ENCODE measurements at places on chromosomes 7 and 10.
A peak's percentile ranks its signal among the peaks of the same experiment; 100 is the strongest.

- DNase-seq, result peak; percentile 51
Measured at GRCh38 chr7:98870121-98870651, 372 bp upstream of the TMEM130 start.

GRCh38 chr7:42476255-42476654, 239.2 kb upstream of the GLI3 start:
- no peak for DNase-seq

DNA sequence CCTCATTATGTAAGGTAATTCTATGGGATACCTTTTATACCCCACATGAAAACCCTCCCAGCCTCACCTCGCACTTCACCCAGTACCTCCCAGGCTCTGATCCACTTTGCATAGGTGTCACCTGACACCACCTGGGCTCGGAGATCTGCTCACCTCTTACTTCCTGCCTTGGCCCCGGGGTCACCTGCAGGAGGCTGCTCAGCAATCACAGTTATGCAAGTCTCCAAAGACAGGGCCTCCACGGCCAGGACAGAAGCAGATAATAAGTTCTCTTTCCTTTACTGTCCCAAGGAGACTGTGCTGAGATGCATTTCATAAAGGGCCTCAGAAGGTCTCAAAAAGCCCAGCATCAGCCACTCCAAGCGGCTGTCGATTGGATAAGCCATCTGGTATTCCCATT, 112.4 kb upstream of the PPP2R2D start:
- no peak for DNase-seq

DNA sequence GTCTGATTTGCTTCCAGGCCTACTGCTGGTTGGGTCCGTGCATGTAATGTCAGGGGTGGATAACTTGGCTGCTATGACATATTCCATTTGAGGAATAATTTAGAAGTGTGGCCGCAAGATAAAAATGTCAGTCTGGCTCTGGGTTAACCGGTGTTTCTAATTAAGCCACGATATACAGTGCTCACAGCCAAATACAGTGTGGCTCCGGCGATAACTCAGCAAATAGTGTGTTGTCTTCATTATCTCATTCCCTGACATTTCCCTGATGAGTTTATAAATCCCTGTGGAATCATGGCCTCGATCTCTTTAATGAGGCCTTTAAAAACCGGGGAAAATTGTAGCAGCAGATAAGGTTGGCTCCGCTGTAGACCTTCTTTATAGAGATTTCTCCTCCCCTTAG, 1125.0 kb downstream of the TYW1 start:
- DNase-seq, result no peak

- DNase-seq, result no peak
Measured at GRCh38 chr10:121449482-121449924, 148.7 kb downstream of the FGFR2 start.

Data from CD4-positive, alpha-beta T cell treated with Interleukin-6 at 100 ng/mL for 8 hours (primary cell).